ENCODE measurements at places on chromosomes 4 and X.

- DNase-seq = no peak
Measured at GRCh38 chr4:109266891-109267290, 35.6 kb downstream of the COL25A1 start.

DNA sequence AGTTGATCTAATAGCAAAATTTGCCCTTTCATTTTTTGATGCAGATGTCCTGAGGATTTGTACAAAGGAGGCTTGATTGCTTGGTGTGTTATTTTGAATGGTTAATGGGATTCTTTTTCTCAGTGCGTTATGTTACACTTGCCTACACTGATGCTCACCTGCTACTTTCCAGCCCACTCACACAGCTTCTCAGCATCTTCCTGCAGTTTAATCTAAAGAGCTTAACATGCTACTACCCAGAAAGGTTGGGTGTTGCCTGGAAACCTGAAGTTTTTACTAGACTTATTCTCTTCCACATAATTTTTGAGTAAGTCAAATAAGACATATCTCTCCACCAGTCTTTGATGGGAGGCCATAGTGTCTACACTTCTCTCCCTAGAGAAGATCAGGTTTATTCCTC is 9.9 kb upstream of the GPR101 start:
- no peak for DNase-seq

DNA sequence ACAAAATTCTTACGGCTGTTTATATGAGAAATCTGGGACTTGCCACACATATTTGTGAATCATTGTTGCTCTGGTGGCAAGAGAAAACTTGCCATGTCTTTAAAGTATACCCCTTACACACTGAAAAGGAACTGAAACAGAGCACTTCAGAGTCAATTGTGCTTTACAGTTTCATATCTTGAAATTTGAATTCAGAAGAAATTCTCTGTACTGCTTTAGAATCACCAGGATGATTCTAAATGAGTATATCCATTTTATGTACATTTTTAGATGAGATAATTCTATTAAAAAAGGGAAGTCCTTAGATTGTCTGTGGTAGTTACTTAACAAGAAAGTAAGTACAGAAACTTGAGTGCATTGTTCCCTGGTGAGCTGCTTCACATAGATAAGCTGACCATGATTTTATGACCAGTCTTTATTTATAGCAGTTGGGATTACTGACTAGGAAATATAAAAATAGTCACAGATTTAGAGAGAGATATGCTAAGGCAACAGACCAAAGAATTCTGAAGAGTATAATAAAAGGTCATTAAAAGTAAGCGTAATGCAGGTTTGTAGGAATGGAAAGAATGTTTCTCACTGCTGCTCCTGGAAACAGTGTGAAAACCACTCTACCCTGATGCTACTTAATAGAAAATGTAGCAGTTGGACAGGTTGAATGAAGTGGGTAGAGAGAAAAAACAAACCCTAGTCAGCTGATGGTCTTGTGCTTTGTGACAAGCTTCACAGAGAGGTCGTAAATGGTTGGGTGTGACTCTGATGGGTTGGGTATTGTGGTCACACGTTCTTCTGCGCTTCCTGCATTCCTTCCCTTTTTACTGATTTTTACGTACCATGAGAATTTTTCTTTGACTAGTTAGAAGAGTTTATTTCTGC is 41.0 kb downstream of the FNIP2 start:
- no peak for DNase-seq

DNA sequence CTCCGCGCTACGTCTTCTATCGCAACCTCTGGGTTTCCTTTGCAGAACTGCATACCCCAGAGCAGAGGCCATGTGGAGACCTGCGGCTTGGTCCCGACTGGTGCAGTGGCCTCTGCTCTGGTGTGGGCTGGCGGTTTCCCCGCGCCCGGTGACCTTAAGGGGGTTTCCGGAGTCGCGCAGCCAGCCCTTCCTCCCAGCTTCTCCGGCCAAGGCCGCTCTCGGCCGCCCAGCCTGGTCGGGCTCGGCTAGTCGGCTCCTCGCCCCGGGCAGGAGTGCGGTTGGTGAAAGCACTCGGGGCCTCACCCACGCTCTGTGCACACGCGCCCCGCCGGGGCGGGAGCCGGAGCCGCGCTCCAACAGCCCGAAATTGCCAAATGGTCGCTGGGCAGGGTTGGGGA is 84.9 kb downstream of the BCOR start:
- no peak for DNase-seq

Measured in NCI-H1417 treated with DMSO at 0.1 percent for 48 hours (cell line).